ENCODE measurements at places on chromosomes 4 and X.

DNA sequence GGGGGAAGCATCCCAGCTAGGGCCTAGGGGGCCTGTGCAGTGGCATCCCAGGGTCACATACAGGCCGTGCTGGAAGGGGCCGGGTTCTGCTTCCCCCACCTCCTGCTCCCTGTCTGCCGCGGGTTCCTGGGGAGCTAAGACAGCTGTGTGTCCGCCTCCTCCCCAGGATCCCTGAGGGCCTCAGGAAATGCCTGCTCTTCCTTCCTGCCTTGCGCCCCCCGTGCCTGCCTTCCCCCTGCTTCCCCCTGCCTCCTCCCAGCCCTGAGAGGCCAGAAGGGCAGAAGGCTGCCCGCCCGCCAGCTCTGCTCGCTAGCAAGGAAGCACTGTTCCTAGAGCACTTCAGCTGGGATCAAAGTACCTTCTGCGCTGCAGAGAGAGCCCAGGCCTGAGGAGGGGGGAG lies 2.9 kb upstream of the BGN start:
- DNase-seq = no peak

DNA sequence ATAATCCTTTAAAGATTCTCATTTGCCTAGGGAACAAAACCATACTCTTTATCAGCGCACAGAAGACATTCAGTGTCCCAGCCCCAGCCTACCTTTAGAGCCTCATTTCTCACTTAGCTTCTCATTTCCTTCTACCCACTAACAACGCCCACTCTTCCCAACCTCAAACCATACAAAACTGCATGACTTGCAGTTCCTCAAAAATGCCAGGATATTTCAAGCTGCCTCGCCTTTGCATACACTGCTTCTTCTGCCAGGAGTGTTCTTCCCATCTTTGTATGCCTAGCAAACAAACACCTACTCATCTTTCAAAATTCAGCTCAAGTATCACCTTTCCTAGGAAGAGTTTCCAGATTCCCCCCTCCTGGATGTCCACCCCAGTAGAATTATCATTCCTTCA lies 129.9 kb upstream of the ADGRL3 start:
- no peak for DNase-seq

DNA sequence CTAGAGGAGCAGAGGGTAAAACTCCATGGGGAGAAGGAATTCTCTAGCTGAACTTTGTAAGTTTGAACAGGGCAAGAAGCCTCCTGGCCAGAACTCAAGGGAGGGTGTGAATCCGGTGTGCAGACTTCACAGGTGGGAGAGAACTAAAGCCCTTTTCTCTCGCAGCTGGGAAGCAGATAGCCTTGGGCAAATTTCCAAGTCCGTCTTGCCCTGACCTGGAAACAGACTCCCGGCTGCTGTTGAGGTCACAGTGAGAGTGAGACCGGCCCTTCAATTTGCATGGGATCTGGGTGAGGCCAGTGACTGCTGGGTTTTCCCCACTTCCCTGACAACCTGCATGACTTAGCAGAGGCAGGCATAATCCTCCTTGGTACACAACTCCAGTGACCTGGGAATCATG lies 94.5 kb upstream of the ZNF827 start:
- DNase-seq = no peak

DNA sequence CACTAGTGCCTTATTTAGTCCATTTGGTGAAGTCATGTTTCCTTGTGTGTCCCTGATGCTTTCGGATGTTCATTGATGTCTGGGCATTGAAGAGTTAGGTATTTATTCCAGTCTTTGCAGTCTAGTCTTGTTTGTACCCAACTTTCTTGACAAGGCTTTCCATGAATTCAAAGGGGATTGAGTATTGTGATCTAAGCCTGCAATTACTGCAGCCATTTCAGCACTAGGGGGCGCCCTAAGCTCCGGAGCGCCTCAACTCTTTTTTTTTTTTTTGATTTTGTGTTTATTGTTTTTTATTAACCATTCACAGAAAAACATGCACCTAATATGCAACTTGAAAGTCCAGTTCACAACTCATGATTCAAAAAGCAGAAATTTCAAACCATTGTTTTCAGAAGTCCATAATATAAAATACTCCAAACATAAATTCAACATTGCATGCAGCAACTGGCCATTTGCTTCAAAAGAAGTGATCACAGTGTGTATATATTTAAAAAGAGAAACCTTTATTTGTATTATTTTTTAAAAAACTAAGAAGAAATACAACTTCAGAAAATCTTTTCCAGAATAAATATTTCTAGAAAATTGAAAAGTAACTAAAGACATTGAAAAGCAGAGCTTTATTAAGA lies 59.2 kb downstream of the PTPN13 start:
- DNase-seq = no peak

DNA sequence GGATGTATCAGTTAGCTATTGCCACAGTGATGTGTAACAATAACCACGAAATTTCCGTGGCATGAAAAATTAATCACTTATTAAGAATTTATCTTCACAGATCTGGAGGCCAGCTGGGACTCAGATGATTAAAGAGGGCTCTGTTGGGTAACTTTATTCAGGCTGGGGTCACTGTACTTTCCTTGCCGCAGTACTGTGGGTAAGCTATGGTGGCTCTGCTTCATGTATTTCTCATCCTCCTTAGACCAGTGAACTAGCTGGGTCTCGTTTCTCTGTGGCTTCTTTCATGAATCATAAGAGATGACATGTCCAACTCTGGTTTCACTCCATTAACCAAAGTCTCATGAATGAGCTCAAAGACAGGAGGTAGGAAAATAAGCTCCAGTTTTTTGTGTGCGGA lies 13.5 kb downstream of the TEX13B start:
- DNase-seq = no peak

GRCh38 chr4:158238575-158238974 lies 28.3 kb downstream of the TMEM144 start:
- no peak for DNase-seq

- no peak for DNase-seq
Observed at GRCh38 chr4:150150629-150151062, 72.4 kb downstream of the DCLK2 start.

DNA sequence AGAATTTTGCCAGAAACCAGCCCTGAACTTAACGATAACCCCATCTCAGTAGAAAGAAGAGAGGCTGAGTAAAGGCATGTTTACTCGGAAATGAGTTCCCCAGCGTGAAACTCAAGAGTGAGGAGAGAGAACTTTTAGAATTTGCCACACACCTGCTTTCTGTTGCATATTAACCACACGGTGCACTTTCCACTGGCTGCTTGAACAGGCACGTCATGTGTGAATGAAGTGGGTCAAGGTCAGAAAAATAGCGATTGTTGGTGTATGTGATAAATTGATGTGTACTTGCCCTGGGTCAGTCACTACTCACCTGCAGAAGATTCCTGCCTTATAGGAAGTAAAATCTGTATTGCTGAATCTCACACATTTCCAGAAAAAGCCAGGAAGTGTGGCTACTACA lies 395.7 kb downstream of the TRIML1 start:
- no peak for DNase-seq

GRCh38 chr4:32798471-32799159 lies 2078.4 kb downstream of the PCDH7 start:
- DNase-seq = no peak

GRCh38 chrX:97096385-97096784 lies 212.7 kb downstream of the RPA4 start:
- DNase-seq = no peak
